ENCODE measurements at places on chromosomes 2 and 18. TPM values are rescaled to one million over a fixed set of nuclear protein-coding genes. Genes with fewer than 3 reads are reported as not detected.
A peak's percentile ranks its signal among the peaks of the same experiment; 100 is the strongest.

The RAB6C gene
- not detected for total RNA-seq

The TUBA3E gene
- total RNA-seq = not detected

The GPR155 gene
- total RNA-seq = 16.4 TPM

The TNFRSF11A gene
- total RNA-seq = 26.8 TPM

The EIF4E2 gene
- total RNA-seq = 44.3 TPM

The DYNAP gene
- not detected for total RNA-seq

DNA sequence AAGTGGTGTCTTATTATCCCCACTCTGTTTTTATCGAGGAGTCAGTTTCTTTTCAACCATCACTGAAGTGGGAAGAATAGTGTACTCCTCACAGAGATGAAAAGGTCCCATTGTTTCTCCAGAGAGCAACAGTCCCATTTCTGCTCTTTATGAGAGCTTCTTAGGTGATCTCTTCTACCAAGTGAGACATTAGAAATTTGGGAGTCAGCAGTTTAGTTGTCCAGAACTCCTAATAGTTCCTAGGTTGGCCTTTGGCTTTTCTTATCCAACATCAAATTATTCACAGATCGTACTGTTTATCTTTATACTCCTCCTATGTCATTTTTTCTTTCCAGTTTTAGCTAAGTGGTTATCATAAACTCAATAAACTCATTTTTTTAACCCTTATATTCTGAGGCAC is 213.1 kb downstream of the BABAM2 start:
- ATAC-seq = no peak

DNA sequence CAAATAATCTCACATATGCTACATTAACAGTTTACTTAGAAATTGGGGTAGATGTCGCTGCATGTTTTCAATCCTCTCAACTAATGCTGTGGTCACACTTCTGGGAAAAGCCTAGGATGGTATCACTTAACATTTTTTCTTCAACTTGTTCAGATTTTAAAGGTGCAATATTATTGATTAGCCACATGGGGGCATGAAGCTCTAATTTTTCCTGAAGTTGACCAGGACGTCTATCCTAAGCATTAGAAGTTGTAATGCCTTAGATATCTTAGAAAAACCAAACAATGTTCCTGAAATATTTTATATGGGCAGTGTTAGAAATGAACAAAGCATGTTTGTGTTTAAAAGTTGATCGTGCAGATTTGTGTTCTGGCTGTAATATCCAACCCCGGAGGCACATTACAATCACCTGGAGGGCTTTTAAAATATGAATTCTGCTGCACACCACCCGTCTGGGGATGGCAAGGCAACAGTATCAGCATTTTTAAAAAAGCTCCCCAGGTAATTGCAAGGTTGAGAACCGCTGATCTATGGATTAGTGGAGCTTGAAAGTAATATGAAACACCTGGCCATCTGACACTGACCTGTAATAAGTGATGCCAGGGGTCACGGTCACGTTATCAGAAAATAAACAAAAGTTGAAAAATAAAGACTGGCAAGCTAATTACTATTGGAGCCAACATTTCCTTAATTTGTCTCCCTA is 100.5 kb upstream of the LMAN1 start:
- ATAC-seq = no peak

- ATAC-seq = no peak
Observed at GRCh38 chr18:36509646-36510197, 212.2 kb downstream of the FHOD3 start.

- peak; percentile 54 for ATAC-seq
Observed at GRCh38 chr18:63205791-63206252, 113.7 kb downstream of the BCL2 start.

GRCh38 chr2:120342446-120342845 is 3.5 kb upstream of the INHBB start:
- ATAC-seq = no peak

GRCh38 chr2:203936535-203936934 is at the start of gene ICOS:
TSS of gene ICOS (plus strand) at chr2:203936763. CDS start at chr2:203936815, 52 bp downstream.
- peak; percentile 42 for ATAC-seq

- no peak for ATAC-seq
Observed at GRCh38 chr2:6730649-6731532, 134.8 kb downstream of the CMPK2 start.

DNA sequence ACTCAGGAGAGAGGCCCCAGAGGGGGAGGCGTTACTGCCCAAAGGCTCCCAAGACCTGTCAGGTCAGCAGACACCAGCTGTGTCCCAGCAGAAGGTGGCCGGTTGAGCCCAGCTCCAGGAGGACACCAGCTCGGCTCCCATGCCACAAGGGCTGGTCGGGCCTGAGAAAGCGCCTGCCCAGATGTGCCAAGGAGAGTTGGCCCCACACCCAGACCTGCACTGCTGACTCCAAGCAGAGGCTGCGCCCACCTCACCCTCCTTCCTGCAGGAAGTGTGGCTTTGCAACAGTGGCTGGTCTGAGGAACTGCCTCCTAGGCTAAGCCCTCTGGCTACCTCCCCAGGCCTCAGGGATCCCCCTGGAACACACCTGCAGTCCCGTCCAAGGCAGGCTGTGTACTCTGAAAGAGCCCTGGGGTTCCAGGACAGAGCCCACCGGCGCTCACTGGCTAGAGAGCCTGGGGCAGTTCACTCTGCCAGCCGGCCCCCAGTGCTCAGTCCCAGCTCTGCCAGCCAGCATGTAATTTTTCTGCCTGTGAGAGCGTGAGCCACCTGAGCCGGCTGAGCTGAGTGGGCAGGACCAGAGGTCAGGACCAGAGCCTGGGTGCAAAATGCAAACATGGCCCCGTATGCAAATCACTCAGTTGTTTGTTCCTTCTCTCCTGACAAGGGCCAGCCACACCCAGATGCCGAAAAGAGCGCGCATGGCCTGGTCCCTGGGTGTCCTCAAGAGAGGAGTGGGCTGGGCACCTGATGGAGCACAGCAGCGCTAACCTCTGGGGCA is 36.9 kb upstream of the PTMA start:
- no peak for ATAC-seq

DNA sequence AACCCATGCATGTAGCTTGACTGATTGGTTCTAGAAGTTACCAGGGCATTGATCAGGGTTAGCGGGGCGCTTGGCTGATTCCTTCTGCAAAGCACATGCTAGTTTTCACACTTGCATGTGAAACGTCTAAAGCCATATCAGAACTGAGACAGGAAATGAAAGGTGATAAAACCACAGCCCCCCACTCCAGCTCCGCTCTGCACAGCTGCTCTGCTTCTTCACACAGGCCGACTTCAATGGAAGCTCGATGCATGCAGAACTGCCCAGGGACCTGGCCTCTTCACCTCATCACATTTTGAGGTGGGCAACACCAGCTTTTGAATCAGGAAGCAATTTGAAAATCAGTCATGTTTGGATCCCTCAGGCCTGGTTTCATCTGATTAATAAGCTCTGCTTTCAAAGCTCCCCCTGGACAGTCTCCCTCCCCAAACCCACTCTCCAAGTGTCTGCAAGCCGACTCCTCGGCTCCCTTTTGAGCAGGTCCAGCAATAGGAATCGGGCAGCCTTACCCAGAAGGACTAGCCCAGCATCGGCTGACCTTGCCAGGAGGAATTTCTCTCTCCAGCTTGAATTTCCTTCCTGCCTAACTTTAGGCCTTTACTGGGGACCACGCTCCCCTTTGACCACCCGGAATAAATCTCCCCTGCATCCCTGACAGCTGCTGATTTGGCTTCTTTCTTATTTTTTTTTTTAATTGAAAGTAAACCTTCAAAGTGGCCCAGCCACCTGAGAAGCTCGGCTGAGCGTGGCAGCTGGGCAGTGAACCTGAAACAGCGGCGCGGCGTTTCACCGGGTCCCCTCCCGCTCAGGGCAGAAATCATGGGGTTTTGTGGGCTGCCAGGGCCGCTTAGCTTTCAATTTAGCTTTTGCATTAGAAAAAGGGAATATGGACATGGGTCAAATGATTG is 31.7 kb downstream of the HRH4 start:
- no peak for ATAC-seq

DNA sequence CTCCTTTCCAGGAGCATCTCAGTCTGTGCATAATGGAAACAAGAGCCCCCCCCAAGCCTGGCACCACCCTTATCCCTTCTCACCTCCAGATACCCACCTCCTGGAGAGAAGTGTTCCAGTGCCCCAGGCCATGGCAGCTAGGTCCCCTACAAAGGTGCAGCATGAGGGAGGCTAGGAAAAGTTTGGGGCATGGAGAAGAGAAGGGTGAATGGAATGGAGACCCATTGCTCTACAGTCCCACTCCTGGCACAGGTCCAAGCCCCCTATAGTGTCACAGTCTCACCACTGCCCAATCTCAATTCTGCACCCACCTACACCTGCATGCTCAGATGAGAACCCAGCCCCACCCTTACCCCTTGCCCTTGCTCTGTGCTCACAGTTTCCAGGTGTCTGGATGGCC is 897 bp downstream of the SLC23A3 start:
- ATAC-seq = no peak

DNA sequence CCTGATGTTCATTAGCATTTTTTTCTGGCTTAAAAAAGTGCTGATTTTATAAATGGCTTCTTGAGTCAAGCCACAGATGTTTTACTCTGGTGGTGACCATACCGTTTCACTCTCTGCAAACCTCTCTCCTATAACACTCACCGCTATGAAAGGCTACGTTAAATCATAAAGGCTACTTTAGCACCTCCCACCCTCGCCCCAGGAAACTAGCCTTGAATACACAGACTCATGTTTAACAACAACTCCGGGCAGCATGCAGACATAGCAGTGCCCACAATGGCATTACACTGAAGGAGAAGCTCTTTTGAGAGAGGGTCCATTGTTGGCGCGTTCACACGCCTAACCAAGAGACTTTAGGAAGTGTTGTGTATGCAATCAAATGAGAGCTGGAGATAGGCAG is 5.6 kb downstream of the MYT1L start:
- ATAC-seq = no peak

GRCh38 chr2:147774805-147775204 is 70.0 kb upstream of the ACVR2A start:
- no peak for ATAC-seq
